ENCODE measurements at places on chromosomes 5 and 9.

GRCh38 chr9:121744687-121745395 lies 93.4 kb downstream of the DAB2IP start:
- peak; percentile 91 for DNase-seq

- no peak for DNase-seq
These were observed 66.2 kb upstream of the WDR41 start for GRCh38 chr5:77558266-77558665.

DNA sequence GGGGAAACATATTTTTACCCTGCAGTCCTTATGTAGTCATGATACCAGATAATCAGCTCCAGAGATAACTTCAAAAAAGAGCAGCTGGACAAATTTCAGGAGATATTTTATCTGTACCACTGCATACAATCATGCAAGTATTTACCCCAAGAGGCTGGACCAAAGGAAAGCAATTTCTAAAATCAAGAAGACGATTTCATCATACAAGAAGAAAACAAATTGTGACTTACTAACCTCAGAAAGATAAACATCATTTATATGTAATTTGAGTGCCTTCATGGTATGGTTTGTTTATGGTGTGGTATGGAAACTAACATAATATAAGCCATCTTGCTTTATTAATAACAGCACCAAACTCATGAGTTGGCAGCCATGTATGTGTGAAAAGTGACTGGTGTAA lies 603.6 kb downstream of the PSAT1 start:
- no peak for DNase-seq

DNA sequence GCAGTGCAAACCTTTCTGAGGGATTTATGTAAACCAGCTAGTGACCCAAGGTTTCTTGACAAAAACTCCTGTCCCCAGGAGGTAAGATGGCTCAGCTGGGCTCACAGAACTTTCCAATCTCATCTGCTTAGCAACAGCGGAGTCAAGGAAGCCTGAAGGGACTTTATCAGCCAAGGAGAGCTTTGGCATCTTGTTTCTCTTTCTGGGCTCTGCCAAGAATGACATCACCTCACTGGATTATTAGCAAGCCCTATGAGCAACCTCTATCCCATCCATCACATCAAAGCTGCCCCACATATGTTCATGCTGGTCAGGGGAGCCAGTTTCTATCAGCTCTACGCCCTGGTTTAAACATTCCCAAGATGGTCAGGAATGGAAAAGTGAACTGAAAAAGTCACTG lies 461.3 kb downstream of the ENC1 start:
- DNase-seq = peak; percentile 47

DNA sequence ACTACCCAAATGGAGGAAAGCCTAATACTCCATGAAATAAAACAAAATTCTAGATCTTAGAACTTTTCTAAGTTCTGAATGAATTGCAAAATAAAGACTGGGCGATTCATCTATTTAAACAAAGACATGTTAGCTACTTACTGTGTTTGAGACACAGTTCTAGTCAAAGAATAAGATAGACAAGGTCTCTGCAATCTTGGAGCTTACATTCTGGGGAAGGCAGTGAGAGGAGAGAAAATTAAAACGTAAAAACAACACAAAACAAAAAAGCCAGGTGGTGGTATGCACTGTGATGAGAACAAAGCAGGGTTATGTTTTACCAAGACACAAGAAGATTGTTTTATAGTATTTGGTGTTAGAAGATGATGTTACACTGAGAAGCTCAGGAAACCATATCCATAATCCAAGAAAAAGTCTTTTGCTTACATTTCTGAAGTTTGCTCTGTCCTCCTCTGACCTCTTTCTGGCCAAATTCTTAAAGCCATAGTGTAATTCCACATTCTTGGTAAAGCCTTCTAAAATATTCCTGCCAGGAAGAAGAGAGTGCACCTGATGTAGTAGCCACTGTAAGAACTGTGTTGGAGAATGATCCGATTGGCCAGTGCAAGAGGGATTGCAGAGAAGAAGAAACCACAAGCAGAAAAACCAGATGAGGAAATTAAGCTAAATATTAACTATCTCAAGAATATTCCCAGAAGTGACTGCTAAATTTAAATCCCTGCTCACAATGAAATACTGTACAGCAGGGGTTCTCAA lies 218.4 kb downstream of the PCSK1 start:
- no peak for DNase-seq

DNA sequence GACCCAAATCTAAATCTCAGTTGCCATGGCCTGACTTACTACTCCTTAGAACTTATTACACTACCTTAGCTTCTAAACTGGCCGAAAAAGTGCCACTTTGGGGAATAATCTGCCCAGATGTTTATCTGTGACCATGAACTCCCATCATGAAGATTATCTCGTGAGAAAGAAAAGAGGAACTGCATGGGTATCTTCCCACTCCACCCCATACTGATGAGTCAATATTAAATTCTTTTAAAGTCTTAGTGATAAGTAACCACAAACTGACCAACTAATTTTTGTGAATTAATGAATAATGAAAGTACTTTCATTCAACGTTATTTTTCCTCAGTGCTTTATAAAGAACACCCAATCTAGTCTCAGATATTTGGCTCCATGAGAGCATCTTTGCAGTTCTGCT lies 493.5 kb downstream of the EBF1 start:
- DNase-seq = no peak

DNA sequence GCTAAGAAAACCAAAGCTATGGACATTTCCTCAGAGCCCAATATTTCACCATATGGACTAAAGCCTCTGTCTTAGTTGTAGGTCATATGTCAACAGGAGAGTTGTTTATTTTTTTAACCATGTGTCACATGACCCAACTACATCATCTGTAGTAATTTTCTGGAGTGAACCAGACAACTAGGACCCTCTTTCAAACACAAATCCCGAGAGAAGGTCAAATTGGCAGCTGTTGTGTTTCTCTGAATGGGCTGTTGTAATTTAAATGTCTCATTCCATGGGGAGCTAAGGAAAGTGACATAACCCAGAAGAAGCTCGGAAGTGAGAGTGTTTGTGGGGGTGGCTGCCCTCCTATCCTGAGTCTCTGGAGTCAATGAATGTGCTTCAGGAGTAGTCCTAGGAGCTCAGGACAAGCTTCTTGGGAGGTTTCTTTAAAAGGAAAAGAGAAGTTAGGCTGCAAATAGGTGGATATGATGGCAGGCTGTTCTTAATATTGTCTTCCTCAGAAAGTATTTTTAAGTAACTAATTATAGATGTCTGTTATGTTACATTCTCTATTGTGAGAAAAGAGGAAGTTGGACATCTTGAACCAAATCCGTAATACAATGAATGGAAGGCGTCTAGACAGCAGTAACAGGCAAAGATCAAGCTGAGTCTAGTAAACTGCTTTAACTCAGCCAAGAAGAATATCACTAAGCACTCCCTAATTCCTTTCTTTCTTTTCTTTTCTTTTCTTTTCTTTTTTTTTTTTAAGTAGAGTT lies 50.1 kb downstream of the TMEM167A start:
- DNase-seq = no peak

- DNase-seq = no peak
These were observed 28.9 kb downstream of the ZNF169 start for GRCh38 chr9:94287877-94288513.

- no peak for DNase-seq
These were observed 125.3 kb downstream of the SYK start for GRCh38 chr9:90926936-90927335.

DNA sequence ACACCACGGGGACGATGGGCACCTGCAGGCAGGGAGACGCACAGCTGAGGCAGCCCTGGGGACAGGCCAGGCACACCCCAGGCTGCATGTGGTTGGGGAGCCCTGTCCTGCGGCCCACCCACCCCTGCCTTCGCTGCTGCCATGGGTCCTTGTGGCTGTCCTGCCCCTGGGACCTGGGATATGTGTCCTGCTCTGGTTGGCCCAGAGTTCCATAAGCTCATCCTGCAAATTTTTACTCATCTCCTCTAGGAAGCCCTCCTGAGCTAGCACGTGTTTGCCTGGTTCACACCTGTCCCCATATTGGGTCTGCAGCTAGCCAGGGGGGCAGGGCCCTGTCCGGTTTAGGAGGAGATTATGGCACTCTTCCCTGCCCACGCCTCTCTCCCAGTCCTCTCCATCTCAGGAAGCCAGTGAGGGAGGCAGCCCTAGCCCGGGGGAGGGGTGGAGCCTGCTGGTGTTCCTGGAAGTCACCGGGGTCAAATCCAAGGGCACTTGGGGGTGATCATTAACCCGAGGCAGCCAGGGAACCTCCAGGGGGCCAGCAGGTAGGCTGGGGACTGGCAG lies 12.2 kb downstream of the EGFL7 start:
- no peak for DNase-seq

GRCh38 chr5:65037831-65038815 lies 269.4 kb downstream of the CWC27 start:
- DNase-seq = no peak

DNA sequence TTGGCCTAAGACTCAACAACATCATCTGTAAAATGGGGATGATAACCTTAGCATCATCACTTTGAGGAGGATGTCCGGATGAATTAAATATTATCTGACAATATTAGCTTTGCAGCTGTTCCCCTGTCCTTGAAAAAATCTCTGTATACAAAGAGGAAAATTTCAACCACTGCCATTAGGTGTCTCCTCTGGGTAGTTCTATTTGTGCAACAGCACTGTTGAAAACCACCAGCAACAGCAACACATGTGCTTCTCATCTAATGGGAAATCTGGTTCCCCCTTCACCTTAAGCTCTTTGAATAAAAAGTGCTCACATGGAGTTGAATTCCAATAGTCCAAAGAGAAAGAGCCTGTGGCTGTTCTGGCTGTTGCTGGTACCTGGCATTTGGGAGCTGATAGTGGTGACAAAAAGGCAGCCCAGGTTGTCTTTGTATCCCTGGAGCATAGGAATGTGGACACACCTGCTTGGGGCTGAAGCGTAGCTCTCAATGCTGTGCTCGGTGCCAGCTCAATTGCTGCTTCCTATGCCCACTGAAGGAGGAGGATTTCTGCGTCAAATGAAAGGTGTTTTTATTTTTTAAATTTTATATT lies 322.1 kb upstream of the MSX2 start:
- no peak for DNase-seq

DNA sequence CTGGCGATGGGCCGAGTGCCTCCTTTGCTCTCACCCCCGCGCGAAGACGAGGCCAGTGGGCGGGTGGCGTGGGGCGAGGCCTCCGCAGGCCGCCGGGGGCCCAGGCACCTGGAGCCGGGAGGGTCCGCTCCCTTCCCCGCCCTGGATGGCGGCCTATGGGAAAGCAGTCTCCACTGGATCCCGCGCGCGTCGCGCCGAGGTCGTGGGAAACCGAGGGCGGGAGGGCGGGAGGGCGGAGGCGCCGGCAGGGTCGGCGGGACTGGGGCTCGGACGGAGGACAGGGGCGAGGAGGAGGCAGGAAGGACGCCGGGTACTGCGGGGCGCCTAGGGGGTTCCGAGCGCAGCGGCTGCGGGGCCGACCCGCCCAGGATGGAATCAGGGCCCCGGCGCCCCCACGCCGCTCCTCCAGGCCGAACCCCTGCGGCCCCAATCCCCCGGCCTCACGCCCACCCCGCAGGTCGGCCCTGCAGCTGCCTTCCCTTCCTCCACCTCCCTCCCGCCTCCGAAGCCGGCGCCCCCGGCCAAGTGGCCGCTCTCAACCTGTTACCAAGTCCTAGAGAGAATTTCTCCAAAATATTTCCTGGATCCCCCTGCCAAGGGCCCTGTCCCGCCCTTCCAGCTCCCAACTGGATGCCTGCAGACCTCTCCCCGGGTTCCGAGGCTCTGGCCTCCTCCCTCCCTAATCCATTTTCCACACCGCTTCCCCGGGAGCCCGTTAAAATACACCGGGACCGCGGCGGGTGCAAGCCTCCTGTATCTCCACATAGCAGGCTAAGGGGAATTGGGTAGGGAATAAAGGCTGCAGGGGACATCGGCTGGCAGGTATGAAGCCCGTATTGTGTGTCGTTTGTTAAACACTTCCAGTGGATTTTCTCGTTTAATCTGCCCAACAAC lies 146.3 kb downstream of the ERCC6L2 start:
- no peak for DNase-seq

DNA sequence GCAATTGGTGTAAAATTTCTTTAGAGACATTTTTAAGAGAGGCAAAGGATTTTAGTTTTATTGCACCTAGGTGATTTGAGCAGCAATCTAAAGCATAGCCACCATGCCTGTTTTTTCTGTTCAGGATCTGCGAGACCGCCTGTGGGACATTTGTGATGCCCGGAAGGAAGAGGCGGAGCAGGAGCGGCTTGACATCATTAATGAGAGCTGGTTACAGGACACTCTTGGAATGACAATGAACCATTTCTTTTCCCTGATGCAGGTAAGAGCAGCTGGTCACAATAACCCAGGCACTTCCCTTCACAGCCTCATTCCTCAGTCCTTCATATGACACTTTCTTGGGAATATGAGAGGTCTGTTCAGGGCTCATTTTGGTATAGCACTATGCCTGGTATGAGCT lies 103.2 kb upstream of the IL7R start:
- DNase-seq = no peak

- no peak for DNase-seq
These were observed 311.6 kb upstream of the PRR16 start for GRCh38 chr5:120152472-120152871.

DNA sequence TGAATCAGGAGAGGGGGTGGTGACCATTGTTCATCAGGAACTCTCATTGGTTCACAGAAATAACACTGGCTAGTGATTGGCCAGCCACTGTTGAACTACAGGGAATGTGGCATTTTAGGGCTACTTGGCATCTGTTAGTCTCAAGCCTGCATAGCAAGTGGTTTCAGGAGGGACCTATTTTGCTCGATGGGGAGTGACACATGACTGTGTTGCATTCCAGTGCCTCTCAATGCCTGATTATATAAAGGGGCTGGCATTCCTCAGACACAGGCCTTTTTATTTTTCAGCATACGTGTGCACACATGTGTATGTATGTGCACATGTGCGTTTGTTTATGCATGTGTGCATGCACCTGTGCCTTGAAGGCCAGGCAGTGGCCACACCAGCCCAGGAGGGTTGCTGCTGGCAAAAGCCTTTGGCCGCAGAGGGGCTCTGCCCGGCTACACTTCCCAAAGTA lies 23.2 kb downstream of the FGD3 start:
- no peak for DNase-seq

GRCh38 chr9:118100529-118101419 lies 396.6 kb downstream of the TLR4 start:
- no peak for DNase-seq

- DNase-seq = no peak
These were observed 336.1 kb downstream of the GLIS3 start for GRCh38 chr9:3963643-3964369.

- no peak for DNase-seq
These were observed 3.4 kb downstream of the ASS1 start for GRCh38 chr9:130448035-130448624.

DNA sequence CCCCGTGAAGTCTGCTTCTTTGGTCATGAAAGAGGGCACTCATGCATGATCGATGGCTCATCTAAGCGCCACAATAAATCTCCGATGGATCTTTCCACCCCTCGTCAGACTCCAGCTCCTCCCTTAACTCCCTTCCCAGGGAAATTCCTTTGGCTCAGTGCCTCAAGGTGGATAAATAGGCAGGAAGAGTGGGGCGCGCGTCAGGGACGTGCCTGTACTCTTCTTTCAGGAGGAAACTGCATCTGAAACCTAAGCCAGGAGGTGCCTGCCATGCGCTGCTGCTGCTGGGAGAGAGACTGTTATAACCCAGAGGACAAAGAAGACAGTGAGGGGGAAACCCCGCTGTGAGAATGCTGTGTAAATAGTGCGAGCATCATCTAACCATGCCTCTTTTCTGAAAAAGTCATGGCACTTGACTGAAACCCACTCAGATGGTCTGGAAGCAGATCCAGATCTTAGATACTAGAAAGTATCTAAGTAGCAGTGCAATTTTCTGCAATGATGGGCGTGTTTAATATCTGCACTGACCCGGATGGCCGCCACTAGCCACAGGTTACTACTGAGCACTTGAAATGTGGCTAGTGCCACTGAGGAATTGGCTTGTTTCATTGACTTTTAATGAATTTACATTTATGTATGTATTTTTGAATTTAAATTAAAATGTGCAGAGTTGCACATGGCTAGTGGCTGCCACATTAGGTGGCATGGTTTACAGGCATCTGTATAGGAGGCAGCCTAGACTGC lies 120.3 kb upstream of the BASP1 start:
- no peak for DNase-seq

All from H54 (cell line).